NAMALWA (cell line): ENCODE measurements at places on chromosomes 1 and 21.

- DNase-seq = peak; percentile 80
Observed at GRCh38 chr1:183477986-183478781, 5.9 kb downstream of the SMG7 start.

DNA sequence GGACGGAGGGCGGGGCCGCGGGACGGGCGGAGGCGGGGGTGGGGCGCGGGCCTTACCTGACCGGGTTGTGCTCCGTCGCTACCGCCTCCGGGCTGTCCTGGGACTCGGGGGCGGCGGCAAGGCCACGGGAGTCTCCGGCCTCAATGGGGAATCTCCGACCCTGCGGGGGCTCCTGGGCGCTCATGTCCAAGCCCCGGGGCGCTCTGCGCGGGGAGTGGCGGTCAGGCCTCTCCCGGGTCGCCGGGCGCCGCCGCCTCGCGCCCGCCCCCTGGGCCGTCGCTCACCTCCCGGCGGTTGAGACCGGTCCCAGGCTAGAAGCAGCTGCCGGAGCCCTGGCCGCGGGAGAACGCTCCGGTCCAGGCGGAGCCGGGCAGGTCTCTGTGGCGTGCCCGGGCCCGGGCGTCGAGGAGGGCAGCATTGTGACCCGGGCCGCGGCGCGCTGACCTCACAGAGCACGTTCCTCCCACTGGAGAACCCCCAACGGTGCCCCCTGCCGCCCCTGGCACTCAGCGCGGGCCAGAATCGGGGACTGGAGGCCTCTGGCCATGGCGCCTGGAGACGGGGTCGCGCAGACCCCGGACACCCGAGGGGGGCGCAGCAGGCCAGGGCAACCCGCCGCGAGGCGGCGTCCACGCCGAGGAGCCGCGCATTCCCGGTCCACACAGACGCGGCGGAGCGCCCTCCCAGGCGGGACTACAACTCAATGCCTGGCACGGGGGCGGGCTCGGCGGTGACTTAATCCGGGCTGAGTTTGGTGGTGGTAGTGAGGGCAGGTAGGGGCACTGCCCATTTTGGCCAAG lies 411 bp downstream of the FAM229A start:
- no peak for DNase-seq

DNA sequence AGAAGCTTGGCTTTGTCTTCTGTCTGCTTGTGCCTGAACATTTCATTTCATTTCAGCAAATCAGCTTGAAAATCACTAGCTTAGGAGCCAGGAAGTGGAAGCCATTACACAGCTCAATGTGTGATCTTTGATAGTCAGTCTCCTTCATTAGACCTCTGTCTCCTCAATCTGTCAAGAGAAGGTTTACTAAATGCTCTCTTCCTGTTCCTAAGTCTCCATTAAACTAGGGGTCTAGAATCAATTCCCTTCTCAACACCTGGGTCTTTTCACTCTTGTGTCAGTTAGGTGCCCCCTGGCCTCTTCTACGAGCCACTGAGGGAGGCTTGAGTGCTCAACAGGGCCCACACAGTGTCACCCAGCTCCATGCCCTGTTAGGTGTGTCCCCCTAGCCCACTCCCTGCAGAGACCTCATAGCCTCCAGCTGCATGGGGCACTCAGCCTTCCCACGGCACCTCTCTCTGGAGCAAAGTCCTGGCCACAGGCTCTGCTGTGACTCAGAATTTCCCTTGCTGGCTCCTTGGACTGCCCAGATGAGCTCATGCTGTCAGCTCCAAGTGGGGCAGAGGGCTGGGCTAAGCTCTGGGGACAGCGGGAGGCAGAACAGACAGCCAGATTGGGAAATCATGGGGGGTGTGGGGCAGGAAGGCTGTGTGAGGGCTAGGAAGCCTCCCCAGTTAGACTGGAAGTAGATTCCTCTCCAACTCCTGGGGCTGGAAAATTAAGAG lies 115.7 kb upstream of the IPO9 start:
- no peak for DNase-seq

DNA sequence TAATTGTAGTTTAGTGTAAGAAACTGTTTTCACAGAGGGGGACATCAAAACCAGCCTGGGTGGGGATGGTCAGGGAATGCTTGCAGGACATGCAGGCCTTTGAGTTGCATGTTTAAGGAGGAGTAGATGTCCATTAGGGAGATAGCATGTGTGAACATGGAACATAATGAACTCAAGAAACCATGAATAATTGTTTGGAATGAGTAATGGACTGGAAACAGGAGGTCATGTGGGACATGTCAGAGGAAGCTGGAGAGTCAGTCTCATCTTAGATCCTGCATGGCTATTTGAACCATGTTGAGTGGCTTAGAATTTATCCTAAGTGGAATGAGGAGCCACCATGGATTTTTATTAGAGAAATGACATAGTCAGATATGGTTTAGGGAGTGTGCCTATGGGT lies 86.4 kb downstream of the RPE65 start:
- no peak for DNase-seq

- DNase-seq = no peak
Observed at GRCh38 chr1:75614399-75614756, 3.5 kb upstream of the SLC44A5 start.

GRCh38 chr1:13224480-13225060 lies 1.4 kb downstream of the PRAMEF18 start:
- no peak for DNase-seq

DNA sequence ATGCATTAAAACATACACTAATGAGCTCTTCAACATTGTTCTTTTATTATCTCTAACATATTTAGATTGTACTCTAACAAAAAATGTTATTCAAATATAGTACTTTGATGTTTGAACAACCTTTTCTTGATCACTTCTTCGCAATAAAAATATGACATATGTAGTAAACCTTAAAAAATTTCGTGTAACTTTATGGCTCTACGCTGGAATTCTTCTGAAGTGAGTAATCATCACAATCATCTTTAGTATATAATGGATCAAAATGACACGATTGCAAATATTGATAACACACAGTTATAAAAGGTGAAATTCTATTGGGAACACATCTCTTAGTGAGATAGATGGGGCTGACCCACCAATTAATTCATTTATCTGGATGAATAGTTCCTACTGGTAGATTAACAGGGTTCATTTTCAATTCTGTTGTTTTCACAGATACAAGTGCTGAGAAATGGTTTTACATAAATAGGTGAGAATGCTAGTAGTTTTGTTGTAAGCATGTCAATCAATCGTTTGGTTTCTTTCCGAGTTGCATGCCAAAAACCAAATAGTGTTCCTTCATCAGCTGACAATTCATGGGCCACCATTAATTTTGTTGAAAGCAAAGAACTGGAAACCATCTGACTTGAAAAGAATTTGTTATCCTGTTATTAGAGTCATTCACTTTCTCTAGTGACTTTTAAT lies 1.5 kb upstream of the ZMPSTE24 start:
- DNase-seq = peak; percentile 15

DNA sequence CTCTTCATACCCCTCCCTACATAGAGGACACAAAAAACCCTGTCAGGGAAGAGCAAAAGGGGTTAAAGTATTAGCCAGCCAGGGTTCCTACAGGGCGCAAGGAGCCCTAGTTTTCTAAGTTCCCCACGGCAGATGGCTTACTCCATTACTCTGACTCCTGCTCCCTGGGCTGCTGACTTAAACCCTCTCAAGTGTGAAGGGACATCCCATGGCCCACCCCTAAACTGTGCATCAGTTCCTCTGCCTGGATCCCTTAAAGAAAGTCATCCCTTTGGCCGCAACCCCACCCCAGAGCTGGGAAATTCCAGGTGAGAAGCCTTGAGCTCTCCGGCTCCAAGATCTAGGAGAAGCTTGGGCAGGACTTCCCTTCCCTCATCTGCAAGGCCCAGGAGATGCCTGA lies 236.0 kb downstream of the TOMM20 start:
- no peak for DNase-seq

GRCh38 chr1:114263343-114263742 lies 109.7 kb upstream of the SYT6 start:
- no peak for DNase-seq

- DNase-seq = peak; percentile 16
Observed at GRCh38 chr21:37878946-37879660, 37.2 kb downstream of the KCNJ6 start.
